ENCODE measurements at places on chromosomes 6 and 20.

DNA sequence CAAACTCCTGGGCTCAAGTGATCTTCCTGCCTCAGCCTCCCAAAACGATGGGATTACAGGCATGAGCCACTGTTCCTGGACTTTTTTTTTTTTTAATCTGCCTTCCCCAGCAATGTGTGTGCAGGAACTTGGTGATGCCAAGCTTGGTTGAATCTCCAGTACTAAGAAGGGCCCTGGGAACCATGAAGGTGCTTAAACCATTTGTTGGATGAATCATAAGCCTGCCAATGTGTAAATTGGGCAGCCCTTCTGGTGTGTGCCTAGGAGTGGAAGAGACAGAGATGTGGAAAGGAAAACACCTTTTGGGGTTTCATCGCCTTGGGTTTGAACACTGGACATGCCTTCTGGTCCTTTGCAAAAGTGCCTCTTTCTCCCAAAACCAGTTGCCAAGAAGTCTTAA lies 7.1 kb upstream of the SPO11 start:
- DNase-seq: no peak

DNA sequence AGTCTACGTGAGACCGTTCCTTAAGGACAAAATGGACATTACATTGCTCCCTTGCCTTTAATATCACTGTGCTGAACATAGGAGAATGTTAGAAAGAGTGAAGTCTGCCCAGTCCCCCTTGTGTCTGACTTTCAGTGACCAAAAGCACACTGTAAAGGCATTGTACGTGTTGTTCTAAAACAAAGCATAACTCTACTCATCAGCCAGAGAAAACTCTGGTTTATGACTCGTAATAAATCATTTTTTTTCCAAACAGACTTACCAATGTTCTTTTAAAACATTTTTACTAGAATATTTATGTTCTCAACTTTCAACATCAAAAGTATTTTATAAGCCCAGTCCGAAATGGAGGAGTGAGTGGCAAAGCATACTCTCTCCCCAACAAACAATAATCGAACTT lies 262.5 kb downstream of the GJA1 start:
- DNase-seq: no peak

- no peak for DNase-seq
These were observed 242.3 kb upstream of the RNF217 start for GRCh38 chr6:124719913-124720312.

DNA sequence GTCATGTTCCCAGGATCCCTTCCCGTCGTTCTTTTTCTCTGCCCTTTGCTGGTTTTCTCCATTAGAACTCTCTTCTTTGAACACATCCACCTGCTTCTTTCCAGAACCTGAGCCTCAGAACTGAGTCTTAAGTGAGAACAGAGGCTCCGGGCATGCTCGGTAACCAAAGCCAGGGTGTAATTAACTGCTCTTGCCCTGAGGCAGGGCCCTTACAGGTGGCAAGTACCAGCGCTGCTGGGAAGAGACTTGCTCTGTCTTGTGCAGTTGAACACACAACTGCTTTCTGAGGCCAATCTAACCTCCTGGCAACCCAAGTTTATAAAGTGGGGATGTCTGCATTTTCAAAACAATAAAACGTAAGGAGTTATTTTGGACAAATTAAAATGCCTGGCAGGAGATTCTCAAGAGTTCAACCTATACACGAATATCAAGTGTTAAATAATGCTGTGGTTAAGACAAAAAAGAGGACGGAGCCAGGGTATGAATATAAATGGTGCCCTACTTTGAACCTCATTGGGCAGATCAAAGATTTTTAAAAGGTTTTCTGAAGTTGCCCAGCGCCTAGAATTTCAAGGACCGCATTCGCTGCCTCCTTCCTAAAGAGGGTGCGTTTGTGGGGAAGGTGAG lies 12.4 kb upstream of the DEK start:
- no peak for DNase-seq

- DNase-seq: no peak
These were observed 7.9 kb downstream of the COL9A3 start for GRCh38 chr20:62824476-62825332.

DNA sequence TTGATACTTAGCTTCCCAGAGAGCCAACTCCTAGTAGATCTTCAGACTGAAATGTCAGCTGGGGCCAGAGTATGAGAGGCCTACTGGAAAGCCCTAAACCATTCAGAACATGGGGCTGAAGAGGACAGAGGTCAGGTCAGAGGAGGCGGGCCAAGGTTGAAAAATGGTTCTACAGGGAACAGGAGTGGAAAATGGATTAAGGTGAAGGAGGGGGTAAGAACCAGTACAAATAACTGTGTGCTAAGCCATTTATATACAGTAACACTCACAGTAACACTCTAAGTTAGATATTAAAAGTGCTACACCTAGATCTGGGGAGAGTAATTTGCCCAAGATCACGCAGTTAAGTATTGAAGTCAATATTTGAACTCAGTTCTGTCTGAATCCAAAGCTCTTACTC lies 313.2 kb upstream of the MAP3K7 start:
- DNase-seq: no peak

- DNase-seq: no peak
These were observed 76.6 kb downstream of the EDN1 start for GRCh38 chr6:12366731-12367130.

- DNase-seq: no peak
These were observed 9.8 kb downstream of the EPM2A start for GRCh38 chr6:145725570-145725969.

- DNase-seq: no peak
These were observed 8.7 kb downstream of the GFRA4 start for GRCh38 chr20:3654326-3655130.

GRCh38 chr6:129744201-129744879 lies 34.4 kb upstream of the ARHGAP18 start:
- no peak for DNase-seq

DNA sequence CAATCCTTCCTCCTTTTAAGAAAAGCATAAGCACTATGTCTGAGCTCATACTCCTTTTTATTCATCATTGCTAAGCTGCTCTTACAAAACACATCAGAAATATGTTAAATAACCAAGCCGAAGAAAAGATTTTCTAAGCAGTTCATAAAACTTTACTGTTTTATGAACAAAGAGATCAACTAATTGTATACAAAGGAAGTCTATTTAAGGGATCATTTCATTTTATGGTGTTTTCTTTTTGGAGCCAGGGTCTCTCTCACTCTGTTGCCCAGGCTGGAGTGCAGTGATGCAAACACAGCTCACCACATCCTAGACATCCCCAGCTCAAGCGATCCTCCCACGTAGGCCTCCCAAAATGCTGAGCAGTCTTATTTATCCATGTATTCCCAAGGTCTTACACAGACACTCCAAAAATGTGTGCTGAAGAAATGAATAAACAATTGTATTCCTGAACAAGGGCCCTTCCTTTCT lies 9.3 kb downstream of the NUDT3 start:
- no peak for DNase-seq

DNA sequence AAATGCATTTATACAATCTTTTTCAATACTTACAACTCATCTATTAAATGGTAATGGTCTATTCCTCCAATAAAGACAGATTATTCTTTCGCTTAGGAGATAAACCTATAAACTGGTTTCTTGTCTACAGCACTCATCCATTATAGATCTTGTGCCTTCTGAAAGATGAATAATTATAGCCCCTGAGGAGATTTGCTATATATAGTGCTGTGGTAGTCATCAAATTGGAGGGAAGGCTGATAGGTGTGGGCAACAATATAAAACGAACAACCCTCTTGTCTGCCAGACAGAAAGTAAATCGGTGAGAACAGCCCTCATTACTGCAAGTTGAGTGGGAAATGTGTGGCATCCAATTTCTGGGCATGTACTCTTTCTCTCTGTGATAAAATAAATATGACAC lies 292.5 kb upstream of the CNR1 start:
- no peak for DNase-seq

DNA sequence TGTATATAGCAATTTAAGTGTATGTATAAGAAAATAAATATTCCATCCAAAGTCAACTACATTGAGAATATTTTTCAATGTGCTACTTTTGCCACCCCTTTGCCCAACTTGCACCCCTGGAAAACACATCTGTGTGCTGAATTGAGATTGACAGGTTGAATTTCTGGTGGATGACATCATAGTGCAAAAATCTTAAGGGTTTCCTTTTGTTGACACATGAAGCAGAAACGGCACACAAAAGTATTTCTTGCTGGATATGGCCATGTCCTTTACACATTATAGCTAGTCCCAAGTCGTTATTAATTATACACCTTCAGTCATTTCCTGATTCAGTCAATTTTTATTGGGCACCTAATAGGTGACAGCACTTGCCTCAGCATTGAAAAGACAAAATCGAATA lies 188.7 kb upstream of the FBXL4 start:
- no peak for DNase-seq

DNA sequence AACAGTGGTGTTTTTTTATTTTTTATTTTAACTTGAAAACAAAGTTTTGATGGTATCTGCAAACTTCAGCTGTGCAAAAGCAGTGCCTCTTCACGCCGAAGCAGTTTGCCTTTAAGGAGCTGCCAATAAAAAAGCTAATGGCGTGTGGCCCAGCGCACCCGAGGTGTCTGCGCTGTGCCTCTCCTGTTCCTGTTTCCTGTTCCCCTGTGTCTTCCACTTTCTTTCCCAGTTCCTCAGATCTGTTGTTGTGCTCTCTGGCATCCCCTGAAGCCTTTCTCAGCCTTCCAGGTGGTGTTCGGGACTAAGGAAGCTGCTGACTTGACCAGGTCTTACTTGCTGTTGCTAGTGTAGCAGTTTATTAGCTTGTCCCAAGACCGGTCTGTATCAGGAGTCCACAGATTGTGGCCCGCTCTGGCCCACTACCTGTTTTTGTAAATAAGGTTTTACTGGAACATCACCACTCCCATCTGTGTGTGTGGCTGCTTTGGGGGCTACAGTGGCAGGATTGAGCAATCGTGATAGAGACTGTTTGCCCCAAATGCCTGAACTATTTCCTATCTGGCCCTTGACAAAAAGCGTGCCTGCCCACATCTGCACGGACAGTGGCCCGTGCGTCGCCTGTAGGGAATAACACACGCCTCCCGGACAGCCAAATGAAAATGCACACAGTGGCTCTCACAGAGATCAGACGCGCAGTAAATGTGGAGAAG lies 178.3 kb downstream of the TMEM242 start:
- DNase-seq: no peak

DNA sequence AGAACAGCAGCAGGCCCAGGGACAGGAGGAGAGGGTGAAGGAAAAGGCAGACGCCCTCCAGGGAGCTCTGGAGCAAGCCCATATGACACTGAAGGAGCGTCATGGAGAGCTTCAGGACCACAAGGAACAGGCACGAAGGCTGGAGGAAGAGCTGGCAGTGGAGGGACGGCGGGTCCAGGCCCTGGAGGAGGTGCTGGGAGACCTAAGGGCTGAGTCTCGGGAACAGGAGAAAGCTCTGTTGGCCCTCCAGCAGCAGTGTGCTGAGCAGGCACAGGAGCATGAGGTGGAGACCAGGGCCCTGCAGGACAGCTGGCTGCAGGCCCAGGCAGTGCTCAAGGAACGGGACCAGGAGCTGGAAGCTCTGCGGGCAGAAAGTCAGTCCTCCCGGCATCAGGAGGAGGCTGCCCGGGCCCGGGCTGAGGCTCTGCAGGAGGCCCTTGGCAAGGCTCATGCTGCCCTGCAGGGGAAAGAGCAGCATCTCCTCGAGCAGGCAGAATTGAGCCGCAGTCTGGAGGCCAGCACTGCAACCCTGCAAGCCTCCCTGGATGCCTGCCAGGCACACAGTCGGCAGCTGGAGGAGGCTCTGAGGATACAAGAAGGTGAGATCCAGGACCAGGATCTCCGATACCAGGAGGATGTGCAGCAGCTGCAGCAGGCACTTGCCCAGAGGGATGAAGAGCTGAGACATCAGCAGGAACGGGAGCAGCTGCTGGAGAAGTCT lies 25.5 kb downstream of the C20orf173 start:
- DNase-seq: no peak

DNA sequence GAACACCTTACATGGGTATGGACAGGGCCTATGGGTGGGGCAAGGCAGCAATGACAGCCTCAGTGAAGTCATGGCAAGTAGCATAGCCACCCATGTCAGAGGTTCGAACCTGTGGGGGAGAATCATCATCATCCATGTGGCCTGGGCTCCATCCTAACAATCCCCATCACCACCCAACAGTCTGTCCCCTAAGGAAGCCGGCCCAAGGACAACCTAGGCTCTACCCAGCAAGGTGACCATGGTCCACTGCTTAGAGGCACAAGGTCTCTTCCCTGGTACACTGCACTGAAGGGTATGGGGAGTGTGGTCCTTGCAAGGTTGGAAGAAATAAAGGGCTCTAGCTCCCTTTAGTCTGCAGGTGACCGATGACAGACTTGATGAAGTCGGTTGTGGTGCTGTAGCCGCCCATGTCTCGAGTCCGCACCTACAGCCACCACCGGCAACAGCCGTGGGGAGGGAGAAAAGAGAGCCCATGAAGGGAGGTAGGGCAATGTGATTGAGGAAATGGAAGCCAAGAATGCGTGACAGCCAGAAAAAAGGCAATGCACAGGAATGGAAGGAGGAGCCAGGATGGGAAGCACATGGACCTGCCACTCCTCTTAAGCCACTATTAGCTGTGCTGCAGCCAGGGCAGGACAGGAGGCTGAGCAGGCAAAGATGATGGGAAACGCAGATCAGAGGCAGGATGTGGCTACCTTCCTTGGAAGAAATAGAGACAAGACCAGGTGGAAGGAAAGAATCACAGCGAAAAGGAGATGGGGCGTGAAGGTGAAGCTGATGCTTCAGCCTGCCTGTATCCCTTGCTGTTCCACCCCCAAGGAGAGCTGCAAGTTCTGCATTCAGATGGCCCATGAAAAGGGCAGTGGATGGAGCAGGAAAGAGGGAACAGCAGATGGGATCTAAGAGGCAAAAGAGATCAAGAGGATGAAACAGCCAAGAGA lies 5.3 kb downstream of the IDH3B start:
- DNase-seq: no peak

- no peak for DNase-seq
These were observed 32.0 kb upstream of the TFAP2D start for GRCh38 chr6:50681213-50681824.
